ENCODE measurements at places on chromosomes 13 and 19.
A peak's percentile ranks its signal among the peaks of the same experiment; 100 is the strongest.

DNA sequence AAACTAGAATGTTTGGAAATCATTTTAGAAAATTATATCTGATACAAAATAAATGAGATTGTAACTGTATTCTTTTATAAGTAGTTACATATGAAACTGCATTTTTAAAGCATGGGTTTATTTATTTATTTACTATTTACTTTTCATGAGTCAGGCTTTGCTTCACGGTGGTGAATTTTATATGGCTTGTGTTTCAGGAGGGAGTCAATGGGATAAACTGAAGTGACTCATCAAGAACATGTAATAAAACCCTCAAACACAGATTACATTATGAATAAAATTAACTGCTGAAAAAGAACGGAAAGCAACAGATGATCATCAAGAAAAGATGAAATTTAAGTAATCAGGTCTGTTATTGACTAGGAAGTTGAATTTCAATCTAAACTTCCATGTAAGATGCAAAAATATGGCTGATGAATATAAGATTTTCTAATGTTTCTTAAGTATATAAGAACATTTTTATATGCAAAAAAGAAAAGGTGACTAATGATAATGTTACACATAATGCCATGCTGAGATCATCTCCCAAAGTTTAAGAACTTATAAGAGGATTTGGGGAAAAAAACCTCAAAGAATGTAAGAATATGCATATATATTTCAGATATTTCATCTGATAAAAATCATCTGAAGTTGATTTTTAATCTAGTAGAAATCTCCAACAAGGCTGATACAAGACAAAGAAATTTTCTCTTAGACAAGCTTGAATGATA is 383.6 kb downstream of the SLITRK1 start:
- DNase-seq, result no peak

GRCh38 chr13:19103140-19103539 is 78.5 kb downstream of the TUBA3C start:
- DNase-seq, result no peak

GRCh38 chr13:32676242-32676641 is 90.0 kb downstream of the PDS5B start:
- DNase-seq, result no peak

- no peak for DNase-seq
Observed at GRCh38 chr13:51675385-51675784, 91.1 kb downstream of the WDFY2 start.

- DNase-seq, result no peak
Observed at GRCh38 chr19:50694815-50695145, 24.8 kb downstream of the SHANK1 start.

DNA sequence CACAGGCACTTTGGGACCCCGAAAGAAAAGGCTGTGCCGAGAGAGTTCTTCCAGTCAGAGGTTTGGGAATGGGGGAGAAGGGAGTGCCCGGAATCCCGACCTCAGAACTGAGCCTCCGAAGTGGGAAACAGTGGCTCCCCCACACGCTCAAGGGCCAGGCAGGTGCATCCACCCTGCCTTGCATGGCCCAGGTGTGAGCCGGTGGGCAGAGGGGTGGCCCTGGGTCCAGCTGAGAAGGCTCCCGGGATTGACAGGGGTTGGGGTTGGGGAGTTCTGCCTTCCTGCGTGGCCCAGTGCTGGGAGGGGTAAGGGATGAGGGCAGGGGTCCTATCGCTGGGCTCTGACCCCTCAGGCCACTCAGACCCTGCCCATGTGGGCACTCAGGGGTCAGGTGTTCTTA is 163.5 kb upstream of the TUBA3C start:
- no peak for DNase-seq

GRCh38 chr13:66958611-66959010 is 271.5 kb downstream of the PCDH9 start:
- no peak for DNase-seq

- no peak for DNase-seq
Observed at GRCh38 chr13:80237646-80238045, 103.3 kb downstream of the SPRY2 start.

GRCh38 chr13:49183672-49184325 is 36.3 kb upstream of the MLNR start:
- DNase-seq, result no peak

GRCh38 chr19:51552996-51553725 is 17.9 kb upstream of the ZNF175 start:
- no peak for DNase-seq

GRCh38 chr13:21823949-21824348 is 153.1 kb downstream of the FGF9 start:
- DNase-seq, result no peak

GRCh38 chr13:21309542-21310172 is 133.2 kb downstream of the MRPL57 start:
- no peak for DNase-seq

GRCh38 chr13:61664801-61665705 is 249.4 kb upstream of the PCDH20 start:
- DNase-seq, result no peak

DNA sequence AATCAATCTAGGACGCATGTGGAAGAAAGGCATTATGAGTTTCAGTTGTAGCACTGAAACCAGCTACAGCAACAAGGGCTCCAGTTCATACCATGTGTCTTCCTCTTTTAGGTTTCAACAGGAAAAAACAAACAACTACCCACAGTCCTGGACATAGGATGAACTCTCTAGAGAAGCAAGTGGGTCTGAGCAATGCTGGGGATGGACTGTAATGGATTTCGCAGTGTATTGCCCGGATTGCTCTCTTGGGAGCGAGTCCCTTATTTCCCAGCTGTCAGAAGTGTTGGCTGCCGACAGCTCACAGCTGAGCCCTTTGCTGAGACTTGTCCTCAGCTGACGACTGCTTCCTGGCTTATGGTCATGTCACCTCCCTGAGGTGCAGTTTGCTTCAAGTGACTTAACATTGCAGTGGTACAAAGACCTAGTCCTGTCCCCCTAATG is 12.1 kb upstream of the MYCBP2 start:
- no peak for DNase-seq

DNA sequence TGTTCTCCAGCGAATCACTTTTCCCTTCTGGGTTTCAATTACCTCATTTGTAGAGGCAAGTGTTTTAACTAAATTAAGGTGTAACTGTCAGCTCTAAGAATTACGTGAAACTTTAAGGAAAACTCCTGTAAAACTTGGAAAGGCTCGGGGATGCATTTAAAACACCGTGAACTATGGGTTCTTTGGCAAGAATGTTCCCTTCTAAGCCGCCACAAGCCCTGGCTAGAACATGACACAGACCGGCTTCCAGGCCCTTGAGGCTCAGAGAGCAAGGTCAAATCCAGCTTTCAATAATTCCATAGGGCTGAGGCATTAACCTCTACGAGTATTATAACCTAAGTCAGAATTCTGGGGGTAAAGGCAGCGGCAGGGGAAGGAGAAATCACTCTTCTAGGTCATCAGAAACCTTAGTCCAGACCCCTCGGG is 685 bp downstream of the VWA8 start:
- DNase-seq, result no peak

DNA sequence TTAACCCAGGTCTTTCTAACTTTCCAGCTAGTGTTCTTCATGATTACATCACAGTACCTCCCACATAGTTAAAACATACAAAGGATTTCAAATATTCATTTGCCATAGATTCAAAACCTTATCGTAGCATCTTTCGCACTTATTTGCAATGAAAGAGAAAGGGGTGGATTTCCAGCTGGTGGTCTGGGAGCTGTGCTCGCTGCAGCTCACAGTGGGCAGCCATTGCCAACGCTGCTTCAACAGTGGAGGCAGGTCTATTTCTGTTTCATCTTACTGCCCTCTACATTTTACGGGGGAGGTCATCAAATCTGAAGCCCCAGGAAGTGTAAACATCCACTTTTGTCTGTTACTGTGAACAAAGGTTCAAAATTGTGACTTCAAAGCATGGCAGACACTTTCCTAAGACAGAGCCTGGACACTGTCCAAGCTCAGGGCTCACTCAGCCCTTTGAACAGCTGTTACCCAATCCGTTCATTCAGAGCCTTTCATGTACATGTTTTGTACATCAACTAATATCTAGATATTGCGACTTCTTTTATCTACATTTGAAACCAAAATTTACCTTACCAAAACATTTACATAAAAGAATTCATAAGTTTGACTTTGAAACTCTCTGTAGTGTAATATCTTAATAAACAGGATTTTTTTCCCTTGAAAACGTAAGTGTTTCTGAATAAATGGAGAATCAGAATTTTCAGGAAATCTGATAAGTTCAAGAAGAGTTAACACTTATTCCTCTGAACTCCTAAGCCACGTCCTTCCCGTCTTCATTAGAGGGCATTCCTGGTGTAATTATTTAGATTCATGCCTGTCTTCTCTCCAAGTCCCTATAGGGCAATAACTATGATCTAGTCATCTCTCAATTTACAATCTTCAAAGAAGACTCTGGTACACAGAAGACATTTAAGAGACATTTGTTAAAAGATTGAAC is 25.1 kb downstream of the STARD13 start:
- DNase-seq, result no peak

DNA sequence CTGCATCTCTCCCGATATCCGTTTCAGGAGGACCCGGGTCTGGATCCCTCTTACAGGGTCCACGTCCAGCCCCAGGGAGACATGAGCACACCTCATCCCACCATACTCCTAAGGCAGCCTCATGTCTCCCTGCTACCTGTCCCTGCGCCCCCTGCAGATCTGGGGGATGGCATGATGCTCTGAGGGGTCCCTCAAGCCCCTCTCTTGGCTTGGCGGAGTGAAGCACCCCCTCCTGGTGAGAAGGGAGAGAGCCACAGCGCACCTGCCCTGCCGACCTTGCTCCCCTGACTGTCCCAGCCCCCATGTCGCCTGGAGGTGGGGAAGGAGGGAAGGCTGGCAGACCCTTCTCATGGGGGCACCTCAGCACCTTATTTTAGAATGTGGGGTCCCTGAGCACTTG is 21.5 kb upstream of the ARHGEF7 start:
- DNase-seq, result no peak

- no peak for DNase-seq
Observed at GRCh38 chr13:20546556-20546955, 20.4 kb upstream of the IFT88 start.

GRCh38 chr13:47397739-47398138 is 500.9 kb upstream of the HTR2A start:
- no peak for DNase-seq

DNA sequence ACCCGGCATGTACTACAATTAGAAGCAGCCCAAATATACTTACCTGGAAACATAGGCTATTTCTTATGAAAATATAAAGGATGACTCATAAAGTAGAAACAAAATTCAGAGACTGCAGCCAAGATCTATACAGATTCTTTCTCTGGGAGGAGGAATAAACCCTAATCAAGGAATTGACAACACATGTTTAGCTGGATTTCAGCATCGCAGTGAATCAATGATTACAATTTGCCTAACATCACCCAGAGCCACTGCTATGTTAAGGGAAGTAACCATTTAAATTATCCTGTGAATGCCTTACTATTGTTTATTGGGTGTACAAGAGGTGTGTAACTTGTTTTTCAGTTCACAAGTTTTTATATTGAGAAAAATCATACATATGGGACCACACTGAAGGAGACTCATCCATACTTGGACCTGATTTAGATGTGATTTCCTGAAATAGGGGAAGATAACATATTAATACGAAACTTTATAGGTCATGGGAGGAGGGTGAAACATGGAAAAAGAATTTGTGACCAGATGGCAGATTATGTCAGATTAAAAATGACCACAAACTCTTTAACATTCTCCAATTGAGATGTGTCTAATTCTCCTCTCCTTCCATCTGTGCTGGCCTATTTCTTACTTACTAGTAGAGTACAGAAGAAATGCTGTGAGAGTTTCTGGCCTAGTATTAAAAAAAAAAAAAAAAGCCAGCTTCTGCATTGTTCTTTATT is 1168.4 kb downstream of the SLITRK1 start:
- no peak for DNase-seq

- no peak for DNase-seq
Observed at GRCh38 chr13:62360609-62361008, 945.0 kb upstream of the PCDH20 start.

DNA sequence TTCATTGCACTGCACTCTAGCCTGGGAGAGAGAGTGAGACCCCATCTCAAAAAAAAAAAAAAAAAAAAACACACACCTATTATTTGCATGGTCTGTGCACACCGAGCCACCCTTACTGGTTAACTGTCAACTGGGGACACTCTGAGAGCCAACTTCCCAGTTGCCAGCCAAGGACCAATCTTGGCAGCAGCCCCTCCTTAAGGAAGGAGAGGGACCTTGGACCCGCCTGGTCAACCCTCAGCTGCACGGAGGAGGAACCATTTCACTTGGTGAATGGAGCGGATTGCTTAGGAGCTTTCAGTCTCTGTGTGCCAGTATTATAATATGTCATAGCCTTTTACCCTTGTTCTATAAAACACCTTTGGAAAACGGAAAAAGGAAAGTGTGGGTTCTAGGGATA is 24.9 kb downstream of the MICOS13 start:
- no peak for DNase-seq

- no peak for DNase-seq
Observed at GRCh38 chr19:51701468-51702100, 8.5 kb downstream of the SPACA6 start.

DNA sequence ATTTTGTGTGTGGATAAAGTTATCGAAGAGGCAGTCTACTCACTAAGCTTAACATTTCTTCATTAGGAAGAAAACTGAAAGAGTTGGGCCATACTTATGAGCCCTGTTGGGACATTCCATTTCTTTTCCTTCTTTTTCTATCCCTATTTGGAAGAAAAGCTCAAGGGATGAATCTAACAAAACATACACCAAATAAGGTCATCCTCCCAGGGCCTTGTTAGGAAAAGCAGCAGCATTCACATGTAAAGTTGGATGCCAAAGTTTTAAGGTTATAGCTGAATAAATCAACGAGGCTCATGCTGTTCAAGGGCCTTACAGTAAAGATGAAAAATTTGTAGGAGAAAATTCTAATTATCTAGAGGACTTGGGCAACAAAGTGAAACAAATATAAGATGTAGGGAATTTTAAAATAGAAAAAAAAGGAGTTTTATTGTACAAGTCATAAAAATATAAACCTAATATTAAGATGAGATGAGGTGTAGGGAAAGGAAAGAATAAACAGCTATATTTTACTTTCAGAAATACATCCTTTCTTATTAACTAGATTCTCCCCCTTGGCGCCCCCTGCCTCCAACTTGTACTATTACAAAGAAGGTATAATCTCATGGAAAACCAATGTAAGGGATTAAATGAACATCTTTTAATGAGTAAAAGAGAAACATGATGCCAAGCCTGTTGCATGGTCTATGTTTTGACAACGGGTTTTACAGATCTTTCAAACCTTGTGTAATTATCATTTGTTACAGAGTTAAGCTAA is 160.4 kb downstream of the PCDH20 start:
- no peak for DNase-seq

DNA sequence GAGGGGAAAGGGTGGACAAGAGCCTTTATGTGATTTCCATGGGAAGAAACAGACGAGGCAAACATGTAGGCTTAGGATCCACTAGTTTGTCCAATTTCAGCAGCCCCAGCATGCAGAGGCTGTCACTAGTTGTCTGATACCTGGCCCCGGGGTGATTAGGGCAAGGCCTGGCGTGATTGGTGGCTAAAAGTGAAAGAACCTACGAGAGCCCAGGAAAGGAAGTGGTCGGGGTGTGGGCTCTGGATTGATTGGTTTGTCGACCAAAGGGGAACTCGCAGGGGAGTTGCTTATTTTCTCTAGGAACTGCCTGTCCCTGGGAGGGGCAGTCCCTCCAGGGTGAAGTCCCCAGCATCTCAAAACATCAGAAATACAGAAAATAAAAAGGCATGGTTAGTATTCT is 64.2 kb upstream of the UQCRFS1 start:
- DNase-seq, result peak; percentile 9

Measured in activated T-helper 9 cell treated with anti-CD3 and anti-CD28 coated beads, Interleukin-2, amount 50 U/mL, for 16 hours (primary cell).